Cortex of kidney (tissue), 1 donor: ENCODE measurements at places on chromosomes 7 and 10.

DNA sequence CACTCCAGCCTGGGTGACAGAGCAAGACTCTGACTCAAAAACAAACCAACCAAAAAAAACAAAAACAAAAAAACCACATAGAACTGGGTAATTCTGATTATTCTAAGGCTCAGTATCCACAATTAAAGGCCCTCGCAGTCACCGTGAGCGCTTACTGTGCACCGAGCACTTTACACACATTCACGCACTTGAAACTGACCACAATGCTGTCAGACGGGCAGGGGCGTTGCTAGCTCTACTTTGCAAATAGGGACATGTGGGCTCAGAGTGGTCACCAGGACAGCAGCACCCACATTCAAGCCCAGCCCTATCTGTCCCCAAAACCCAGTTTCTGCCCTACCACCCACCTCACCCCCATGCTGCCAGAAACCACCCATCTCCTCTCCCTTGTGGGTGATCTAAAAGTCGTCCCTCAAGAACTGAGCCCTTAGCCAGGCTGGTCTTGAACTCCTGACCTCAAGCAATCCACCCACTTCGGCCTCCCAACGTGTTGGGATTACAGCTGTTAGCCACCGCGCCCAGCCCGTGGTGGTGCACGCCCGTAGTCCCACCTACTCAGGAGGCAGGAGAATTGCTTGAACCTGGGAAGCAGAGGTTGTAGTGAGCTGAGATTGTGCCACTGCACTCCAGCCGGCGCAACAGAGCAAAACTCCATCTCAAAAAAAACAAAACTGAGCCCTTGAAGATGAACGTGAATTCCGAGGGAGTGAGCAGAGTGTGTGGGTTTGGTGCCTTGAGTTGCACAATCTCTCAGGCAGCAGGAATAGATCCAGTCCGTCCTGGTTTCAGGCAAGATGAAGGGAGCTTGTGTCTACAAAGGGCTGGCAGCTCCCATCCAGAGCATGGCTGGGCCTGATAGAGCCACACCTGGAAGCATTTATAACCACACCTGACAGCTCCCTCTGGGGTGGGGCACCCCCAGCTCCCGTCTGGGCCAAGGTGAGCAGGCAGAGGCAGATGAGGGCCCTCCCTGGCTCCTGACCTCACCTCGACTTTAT is 5.4 kb upstream of the HSPB1 start:
- no peak for DNase-seq

DNA sequence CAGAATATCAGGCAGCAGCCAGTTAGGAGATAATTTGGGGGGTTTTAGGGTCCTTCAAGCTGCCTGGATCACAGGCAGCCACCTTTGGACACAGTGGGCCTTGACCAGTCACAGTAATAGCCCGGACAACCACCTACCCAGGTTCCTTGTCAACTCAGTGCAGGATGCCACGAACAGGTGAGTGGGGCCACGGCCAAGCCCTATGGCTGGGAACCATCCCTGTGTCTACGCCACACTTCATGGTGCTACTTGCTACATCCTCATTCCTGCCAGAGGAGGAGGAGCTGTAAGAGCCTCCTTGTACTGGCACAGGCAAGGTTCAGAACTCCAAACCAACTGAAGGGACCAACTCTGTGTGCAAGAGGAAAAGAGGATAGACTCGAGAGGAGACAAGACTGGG is 19.9 kb downstream of the ITPRIP start:
- DNase-seq = no peak

- no peak for DNase-seq
These were observed 21.7 kb downstream of the ST8SIA6 start for GRCh38 chr10:17432723-17433122.

DNA sequence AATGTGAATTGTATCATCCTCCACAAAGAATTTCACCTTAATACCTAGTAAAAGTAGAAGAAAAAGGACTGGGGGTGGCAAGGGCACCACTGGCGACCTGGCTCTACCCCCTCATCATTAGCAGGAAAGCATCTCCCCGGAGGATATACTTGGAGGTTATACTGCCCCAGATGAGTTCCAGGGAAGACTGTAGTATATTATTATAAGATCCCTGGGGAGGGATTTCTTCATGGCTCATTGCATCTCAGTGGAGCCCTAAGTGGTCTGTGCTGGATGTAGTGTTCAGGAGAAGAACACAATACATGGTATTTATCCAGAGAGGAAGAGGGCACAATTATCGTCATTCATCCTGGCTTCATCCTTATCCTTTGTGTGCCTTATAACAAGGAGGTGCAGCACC is 14.2 kb upstream of the DYNC1I1 start:
- no peak for DNase-seq

GRCh38 chr7:84102213-84102612 is 92.4 kb downstream of the SEMA3A start:
- no peak for DNase-seq

DNA sequence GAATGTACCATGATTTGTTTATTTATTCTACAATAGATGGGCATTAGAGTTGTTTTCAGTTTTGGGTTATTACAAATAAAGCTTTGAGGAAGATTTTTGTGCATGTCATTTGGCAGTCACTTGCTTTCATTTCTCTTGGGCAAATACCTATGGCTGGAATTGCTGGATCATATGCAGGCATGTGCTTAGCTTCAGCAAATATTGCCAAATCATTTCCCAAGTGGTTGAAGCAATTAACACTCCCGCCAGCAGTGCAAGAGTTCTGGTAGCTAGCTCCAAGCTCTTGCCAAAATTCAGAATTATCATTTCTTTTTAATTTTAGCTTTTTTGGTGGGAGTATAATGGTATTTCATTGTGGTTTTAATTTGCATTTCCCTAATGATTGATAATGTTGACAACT is 32.9 kb upstream of the PCBD1 start:
- DNase-seq = no peak

DNA sequence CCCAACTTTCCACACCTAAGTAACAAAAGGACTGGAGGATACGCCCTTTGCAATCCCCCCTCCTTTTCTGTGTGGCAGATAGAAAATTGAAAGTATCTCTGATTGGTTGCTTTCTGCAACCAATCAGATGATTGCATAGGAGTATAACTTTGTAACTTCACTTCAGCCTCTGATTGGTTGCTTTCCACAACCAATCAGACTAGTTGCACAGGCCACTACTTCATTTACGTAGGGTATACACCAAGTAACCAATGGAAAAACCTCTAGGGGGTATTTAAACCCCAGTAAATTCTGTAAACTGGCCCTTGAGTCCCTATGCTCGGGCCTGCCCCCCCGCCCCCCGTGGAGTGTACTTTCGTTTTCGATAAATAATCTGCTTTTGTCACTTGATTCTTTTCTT is 1080.4 kb downstream of the CNTNAP2 start:
- no peak for DNase-seq

DNA sequence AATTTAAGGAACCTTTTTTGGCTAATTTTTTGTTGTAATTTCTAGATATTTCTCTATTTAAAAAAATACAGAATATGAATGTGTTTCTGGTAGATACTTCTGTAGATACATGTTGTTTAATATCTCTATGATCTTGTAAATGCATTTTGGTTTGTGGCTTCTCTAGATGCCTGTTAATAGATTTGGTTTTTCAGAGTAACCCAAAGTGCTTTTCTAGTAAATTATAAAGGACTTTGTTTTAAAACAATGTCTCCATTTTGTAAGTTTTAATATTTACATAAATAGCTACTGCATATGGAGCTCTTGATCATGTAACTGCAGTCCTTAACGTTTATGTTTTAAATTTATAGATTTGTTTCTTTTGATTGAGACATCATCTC is 88.5 kb downstream of the MDFIC start:
- DNase-seq = no peak

DNA sequence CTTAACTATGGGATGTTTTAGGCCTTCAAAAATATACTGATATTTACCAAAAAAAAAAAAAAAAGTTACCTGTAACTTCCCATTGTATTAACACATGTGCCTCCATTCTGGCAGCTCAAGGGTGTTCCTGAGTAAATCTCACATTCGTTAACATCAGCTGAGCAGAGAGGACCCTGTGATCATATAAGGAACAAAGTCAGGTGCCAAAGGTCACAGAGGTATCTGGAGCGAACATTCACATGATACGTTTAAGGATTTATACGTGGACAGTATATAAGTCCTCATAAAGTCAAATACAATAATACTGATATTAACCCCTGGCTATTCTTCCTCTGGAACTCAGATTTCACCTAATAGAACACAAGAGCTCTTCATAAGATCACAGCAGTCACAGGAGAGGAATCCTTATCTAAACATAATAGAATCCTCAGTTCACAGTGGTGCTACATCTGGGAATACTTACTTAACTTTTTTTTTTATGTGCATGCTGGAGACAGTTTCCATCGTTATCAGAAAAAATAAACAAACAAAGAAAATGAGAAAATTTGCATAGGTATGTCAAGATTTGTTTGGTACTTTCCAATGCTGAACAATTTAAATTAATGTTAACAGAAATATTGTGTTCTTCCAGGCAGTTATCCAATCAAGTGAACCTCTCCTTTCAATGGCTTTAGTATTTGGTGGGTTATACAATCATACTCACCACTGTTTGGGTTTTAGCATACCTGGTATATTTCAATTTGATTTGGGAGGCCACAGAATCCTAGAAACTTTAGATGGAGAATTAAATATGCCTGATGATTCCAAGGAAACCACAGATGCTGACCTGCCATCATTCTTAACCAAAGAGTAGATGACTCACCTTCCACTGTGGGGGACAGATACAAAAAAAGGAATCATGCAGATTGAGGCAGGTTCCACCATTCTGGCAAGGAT is 6.6 kb downstream of the CUBN start:
- DNase-seq = no peak

- no peak for DNase-seq
These were observed 51.2 kb downstream of the PDK4 start for GRCh38 chr7:95545007-95545615.

- no peak for DNase-seq
These were observed 101.1 kb downstream of the PRKAG2 start for GRCh38 chr7:151775547-151776443.

- no peak for DNase-seq
These were observed 24.9 kb downstream of the SFR1 start for GRCh38 chr10:104146882-104147281.
